ENCODE measurements at places on chromosomes 2 and 18. TPM values are rescaled to one million over a fixed set of nuclear protein-coding genes. Genes with fewer than 3 reads are reported as not detected.

- DNase-seq = no peak
Measured at GRCh38 chr2:96093528-96093927, 22.8 kb downstream of the ADRA2B start.

GRCh38 chr18:77658299-77658662, 408.6 kb downstream of the GALR1 start:
- DNase-seq = no peak

GRB14 gene
- total RNA-seq = 9.0 TPM

KIF5C gene
- 340 TPM for total RNA-seq

PTPRM gene
- total RNA-seq = 268 TPM

NPPC gene
- total RNA-seq = 2.0 TPM

All from cerebellum (tissue), 4 donors.